Stimulated activated CD4-positive, alpha-beta T cell treated with anti-CD3 and anti-CD28 coated beads, TNF-alpha, amount 100 ng/mL, for 4 hours (primary cell): ENCODE measurements at places on chromosomes 7 and 10.

- DNase-seq, result no peak
Measured at GRCh38 chr7:139643951-139644585, 120.6 kb downstream of the CLEC2L start.

DNA sequence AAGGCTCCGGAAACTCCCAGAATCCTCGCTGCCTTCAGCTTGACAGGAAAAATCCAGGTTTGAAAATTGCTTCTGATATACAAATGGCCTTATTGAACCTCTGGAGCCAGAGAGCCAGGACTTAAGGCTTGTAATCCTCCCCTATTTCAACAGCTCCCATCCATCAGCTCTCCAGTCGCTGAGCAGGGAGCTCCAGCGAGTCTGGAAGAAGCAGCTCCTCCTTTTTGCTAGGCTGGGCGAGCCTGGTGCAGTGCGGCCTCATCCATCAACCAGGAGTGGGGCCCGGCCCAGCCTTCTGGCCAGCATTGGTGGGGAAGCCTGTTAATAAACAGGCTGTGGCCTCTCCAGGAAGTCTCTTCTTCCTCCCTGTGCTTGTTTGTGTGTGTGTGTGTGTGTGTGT, 424.4 kb downstream of the TCERG1L start:
- DNase-seq, result no peak

- DNase-seq, result no peak
Measured at GRCh38 chr7:140042386-140042670, 20.4 kb downstream of the PARP12 start.

GRCh38 chr10:11668847-11669610, 57.6 kb upstream of the USP6NL start:
- DNase-seq, result no peak

DNA sequence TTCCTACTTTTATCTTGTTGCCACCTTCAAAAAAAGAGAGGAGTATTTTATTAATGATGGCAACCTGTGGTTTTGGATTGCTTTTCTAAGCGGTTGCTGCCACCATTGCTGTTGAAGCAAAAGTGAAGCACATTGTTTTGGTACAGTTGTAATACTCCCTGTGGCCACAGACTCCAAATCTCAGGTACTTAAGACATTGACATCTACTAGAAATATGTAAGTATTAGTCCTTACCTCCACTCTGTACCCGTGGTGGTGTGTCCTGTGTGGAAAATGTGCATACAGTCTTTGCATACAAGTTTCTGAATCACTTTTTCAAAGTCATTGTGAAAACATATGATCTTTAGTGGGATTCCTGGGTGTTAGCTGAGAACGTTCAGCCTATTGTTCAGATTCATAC, 85.7 kb downstream of the ANLN start:
- DNase-seq, result no peak

- DNase-seq, result no peak
Measured at GRCh38 chr7:134932707-134933370, 53.5 kb upstream of the AGBL3 start.

DNA sequence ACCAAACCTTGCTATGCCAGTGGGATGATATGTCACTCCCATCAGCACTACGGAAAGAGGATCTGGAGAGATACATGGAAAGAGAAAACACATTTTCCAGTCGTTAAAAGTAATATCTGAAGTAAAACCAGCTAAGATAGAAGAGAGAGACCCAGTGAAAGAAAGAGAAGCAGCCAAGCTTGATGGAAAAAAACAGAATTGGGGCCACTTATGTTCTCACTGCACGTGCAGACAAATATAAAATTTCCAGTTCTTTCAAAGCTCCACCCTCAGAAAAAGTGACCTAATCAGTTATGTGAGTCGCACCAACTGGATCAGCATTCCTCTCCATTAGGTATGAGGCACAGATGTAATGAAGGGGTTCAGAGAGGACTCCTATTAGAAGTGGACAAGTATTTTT, 266.1 kb downstream of the MTERF1 start:
- no peak for DNase-seq

DNA sequence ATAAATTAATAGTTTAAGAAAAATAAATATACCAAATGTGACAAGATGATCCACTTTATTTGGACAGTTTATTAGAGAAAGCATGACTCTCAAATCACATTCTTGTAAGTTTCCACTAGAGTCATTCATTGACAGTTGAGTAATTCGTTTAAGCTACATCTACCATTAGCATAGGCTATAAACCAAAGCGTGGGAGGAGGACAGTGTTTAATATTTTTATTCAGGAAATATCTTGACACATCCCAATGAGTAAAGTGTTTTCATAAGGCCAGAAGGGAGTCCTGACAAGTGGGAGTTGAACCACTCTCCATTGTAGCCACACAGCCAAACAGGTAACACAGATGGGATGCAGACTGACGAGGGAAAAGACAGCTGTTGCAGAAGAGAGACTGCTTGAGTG, 386.5 kb upstream of the SEMA3D start:
- DNase-seq, result no peak

DNA sequence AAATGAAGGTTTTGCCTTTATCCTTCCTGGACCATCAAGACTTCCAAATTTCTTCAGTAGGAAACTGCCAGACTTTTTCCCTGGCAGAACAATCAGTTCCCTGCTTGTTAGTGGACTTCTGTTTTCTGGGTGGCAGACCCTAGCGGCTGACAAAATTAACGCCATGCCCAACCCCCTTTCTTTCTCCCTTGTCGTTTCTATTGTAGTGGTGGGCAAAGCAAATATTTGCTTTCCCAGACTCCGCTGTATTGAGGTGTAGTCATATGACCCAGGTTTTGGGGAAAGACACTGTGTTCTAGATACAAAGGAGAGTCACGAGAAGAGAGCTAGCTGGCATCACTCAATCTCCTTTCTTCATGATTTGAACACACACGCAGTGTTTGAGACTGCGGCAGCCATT, 7.7 kb downstream of the PON2 start:
- no peak for DNase-seq

GRCh38 chr7:100441641-100442535, 5.6 kb upstream of the PPP1R35 start:
- DNase-seq, result no peak

GRCh38 chr10:11505639-11506038, 105.8 kb downstream of the USP6NL start:
- DNase-seq, result no peak

DNA sequence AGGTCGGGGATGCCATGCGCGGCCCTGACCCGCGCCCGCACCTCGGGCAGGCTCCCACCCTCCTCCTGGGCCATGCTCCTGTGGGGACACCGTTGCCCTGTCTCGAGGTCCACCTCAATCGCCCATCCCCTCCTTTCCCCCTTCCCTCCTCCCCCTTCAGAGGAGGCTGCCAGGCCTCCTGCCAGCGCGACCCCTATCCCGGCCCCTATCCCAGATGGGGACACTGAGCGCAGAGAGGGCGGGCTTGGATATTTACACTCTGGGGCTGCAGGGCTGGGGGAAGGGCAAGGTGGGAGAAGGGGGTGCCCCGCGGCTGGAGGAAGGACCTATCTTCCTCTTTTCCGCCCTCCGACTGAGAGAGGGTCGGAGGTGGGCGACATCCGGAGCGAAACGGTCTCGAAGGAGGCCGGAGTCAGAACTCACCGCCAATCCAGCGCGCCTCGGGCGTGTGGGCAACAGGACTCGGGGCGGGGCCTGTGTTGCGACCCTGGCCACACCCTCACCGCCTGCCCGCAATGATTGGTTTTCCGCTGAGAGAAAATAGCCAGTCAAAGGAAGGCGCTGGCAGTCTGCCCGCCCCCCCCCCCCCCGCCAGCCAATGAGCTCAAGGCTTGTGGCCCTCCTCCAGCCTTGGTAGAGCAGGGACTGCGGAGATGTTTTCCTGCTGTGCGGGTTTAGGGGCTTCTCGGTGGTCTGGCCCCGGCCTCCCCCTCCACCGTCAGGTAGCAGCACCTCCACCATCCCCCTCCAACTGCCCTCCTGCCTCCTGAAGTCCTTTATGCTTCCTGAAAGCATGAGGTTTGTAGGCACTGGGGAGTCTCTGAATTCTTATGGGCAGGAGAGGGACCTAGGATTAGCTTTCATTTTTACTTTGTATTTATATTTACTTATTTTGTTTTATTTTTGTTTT, at the start of gene METTL27:
Gene METTL27, minus strand, starts transcription at position 450 of the 910 bp plus-strand sequence. Its CDS starts 376 bp downstream, at position 74.
- peak; percentile 72 for DNase-seq
